Naive B cell (primary cell): ENCODE measurements at places on chromosomes 3 and 15. TPM values are rescaled to one million over a fixed set of nuclear protein-coding genes. Genes with fewer than 3 reads are reported as not detected.

ARPP21 gene
- polyA plus RNA-seq = 1.4 TPM

DNA sequence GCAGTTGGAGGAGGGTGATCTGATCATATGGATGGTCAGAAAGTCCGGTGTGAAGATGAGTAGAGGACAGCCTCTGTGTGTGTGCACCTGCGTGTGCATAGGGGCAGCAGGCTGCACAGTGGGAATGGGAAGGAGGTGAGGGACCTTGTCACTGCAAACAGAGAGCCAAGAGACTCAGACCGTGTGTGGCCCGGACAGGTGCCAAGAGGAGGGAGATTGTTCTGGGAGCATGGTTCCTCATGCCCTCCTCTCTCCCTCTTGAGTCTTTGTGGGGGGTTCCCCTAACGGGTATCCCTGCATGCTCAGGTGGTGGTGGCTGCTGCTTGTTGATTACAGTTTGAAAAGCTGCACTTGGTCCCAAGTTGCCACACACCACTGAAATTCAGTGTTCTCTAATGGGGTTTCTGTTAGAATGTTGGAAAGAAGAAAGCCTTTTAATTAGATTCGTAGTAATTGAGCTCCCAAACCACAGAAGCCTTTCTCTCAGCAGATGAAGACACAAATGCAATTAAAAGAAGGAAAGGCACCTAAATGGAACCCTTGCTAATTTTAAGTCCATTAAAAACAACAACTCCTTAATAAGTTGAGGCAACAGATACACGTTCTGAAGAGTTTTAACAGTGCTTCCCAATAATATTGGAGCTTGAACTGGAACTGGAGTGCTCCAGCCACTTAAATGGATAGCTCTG lies 68.9 kb downstream of the CHRNA7 start:
- no peak for DNase-seq

DNA sequence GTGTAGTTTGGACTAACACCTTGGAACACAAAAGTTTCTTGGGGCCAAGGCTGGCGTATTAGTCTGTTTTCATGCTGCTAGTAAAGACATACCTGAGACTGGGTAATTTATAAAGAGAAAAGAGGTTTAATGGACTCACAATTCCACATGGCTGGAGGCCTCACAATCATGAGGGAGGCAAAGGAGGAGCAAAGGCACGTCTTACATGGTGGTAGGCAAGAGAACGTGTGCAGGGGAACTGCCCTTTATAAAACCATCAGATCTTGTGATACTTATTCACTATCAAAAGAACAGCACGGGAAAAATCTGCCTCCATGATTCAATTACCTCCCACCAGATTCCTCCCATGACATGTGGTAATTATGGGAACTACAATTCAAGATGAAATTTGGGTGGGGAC lies 9.4 kb upstream of the CCR2 start:
- DNase-seq = no peak

GRCh38 chr3:99702953-99703943 lies 64.9 kb downstream of the COL8A1 start:
- DNase-seq = no peak

DNA sequence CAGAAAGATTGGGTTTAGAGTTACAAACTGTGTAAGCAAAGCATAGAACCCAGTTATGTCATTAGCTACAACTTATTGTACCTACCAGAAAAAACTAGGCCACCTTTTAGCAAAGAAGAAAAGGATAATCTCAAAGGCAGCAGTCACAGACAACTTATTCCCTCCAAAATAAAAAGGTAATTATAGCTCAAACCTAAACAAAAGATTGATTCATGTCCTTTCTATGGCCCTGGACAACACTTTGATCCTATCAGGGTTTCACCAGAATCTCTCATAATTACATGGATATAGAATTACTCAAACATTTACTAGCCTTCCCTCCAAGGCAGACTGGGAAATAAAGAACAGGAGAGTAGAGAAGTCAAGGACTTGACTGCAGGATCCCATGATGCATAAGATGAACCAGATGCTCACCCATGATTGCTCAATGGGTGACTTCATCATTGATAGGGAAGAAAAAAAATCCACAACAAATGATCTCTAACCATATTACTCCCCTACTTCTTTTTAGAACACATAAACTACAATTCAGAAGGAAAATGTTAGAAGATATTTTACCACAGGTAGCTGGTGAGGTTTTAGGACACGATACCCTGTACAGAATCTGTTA lies 17.4 kb downstream of the DET1 start:
- DNase-seq = no peak
